ENCODE measurements at places on chromosomes 1 and 21. TPM values are rescaled to one million over a fixed set of nuclear protein-coding genes. Genes with fewer than 3 reads are reported as not detected.

- DNase-seq = no peak
- H3K4me1 ChIP-seq = no peaks in the 10 kb centered on the region
Measured at GRCh38 chr21:25323356-25323949, 283.8 kb downstream of the MRPL39 start.

The SERPINC1 gene
- total RNA-seq = not detected

GRCh38 chr1:116258668-116259419 lies 114.2 kb upstream of the ATP1A1 start:
- peaks cover 11% of the 10 kb centered on the region for H3K4me1 ChIP-seq
- H3K27me3 ChIP-seq = no peaks in the 10 kb centered on the region
- no peak for DNase-seq
- H3K27ac ChIP-seq = no peak overlapping the region
- H3K4me3 ChIP-seq = no peak overlapping the region

The RHOU gene
- total RNA-seq = 32.0 TPM

DNA sequence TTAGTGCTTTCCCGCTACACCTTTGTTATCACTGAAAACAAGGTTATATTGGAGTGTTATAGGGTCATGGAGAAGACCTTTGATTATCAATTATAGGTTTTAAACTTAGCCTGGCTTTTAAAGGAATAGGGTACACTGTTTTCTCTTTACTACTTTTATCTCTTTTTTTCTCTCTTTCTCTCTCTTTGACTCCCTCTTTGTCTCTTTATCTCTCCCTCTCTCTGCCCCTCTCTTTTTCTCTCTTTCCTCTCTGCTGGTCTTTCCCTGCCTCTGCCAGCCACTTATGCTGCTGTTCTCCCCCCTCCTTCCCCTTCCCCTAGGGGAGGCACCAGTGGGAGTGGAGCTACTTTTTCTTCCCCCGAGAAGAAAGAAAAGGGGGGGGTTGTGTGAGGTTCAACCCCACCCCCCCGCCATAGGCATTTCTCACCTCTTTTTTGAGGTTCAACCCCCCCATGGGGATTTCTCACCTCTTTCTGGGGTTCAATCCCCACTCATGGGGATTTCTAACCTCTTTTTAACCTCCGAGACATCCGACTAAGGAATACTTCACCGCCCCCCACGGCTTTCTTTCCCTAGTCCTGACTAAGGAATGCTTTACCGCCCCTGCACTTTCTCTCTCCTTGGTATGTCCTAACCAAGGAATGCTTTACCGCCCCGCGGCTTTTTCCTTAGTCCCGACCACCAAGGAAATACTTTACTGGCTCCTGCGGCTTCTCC lies 17.2 kb upstream of the ZBTB8B start:
- no peak for DNase-seq
- no peaks in the 10 kb centered on the region for H3K36me3 ChIP-seq
- H3K4me3 ChIP-seq = no peak overlapping the region
- H3K27me3 ChIP-seq = peaks cover 9% of the 10 kb centered on the region
